ENCODE measurements at places on chromosomes 2 and 18. TPM values are rescaled to one million over a fixed set of nuclear protein-coding genes. Genes with fewer than 3 reads are reported as not detected.
A peak's percentile ranks its signal among the peaks of the same experiment; 100 is the strongest.

- no peak for DNase-seq
- H3K27me3 ChIP-seq: peaks cover 7% of the 10 kb centered on the region
- no peaks in the 10 kb centered on the region for H3K4me1 ChIP-seq
Measured at GRCh38 chr2:85089585-85089984, 43.6 kb upstream of the TCF7L1 start.

DNA sequence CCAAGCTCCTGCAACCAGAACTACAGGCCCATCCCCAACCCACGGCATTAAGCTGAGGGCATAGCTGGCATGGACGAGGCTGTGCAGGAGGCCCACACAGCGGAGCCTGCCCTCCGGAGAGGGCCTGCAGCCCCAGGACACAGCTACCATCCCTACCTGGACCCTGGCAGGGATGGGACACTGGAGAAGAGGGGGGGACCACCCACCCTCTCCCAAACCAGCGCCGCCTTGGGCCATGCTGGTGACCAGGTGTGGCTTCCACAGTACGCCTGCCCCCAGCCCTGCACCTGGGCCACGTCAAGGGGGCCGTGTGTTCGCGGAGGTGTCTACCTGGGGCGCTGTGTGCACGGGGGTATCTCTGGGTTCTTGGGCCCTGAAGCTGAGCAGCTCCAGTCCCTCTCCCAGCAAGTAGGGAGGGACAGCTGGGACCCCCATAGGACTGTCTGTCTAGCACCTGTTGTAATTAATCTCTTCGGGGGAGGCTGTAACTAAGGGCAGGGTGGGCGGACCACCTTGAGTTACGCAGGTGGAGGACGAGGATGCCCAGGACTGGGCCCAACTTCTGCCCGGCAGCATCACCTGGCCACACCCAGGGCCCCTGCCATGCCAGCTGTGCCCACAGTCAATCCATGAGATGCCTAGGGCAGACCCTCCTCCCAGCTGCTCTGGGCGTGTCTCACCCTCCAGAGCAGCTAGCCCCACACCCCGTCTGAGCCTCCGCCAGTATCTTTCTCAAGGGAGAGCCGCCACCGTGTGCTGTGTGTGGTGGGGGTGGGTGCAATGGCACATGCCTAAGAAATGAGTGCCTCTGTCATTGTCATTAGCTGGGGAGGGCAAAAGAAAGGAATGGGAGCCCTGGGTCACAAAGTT is 18.3 kb downstream of the HS6ST1 start:
- no peak for DNase-seq
- no peaks in the 10 kb centered on the region for H3K27me3 ChIP-seq
- no peak overlapping the region for H3K4me3 ChIP-seq
- peak overlapping the region; percentile 91 for H3K27ac ChIP-seq
- peaks cover 63% of the 10 kb centered on the region for H3K4me1 ChIP-seq
- H3K36me3 ChIP-seq: peaks cover 2% of the 10 kb centered on the region

DNA sequence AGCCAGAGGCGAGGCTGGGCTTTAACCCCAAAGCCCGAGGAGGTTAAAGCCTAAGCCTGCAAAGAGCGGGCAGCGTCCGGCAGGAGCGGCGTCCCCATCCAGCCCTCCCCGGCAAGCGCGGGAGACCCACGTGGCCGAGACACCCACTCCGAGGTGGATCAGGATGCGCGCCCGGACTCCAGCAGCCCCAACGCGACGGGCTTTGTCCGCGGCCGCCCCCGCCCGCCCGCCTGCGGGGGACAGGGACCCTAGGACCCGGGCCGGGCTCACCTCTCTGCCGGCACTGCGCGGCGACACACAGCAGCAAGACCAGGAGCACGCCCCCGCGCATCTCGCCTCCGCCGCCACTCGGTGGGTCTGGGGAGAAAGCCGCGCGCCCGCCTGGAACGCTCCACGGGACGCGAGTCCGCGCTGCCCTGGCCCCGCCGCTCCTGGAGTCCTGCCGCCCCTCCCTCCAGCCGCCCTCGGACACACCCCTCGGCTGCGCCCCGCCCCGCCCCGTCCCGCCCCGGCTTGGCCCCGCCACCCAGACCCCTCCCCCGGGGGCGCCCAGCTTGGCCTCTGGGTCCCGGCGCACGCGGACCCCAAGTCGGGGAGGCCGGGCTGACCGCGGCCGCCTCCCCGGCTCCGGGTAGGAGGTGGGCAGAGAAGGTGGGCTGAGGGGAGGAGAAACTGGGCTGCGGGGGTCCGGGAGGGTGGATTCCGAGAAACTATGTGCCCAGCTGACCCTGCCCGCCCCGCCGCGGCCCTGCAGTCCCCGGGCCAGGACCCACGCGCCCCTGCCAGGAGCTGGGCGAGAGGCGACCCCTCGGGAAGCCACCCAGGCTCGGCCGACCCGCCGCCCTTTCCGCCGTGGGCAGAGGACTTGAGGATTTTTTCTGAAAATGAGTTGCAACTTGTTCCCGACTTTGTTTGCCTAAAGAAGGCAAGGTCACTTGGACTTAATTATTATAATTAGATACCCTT is at the start of gene LAMA1:
Gene LAMA1, minus strand, starts transcription at position 408 of the 966 bp plus-strand sequence. Its CDS starts 77 bp downstream, at position 331.
- DNase-seq: peak; percentile 82
- no peak within 1 kb of the TSS for H3K27ac ChIP-seq
- peaks cover 54% of the 10 kb centered on the region for H3K27me3 ChIP-seq
- H3K36me3 ChIP-seq: no peaks in the 10 kb centered on the region
- H3K4me1 ChIP-seq: peaks cover 10% of the 10 kb centered on the region
- peak within 1 kb of the TSS; percentile 76 for H3K4me3 ChIP-seq

The FAM124B gene
- total RNA-seq: not detected

DNA sequence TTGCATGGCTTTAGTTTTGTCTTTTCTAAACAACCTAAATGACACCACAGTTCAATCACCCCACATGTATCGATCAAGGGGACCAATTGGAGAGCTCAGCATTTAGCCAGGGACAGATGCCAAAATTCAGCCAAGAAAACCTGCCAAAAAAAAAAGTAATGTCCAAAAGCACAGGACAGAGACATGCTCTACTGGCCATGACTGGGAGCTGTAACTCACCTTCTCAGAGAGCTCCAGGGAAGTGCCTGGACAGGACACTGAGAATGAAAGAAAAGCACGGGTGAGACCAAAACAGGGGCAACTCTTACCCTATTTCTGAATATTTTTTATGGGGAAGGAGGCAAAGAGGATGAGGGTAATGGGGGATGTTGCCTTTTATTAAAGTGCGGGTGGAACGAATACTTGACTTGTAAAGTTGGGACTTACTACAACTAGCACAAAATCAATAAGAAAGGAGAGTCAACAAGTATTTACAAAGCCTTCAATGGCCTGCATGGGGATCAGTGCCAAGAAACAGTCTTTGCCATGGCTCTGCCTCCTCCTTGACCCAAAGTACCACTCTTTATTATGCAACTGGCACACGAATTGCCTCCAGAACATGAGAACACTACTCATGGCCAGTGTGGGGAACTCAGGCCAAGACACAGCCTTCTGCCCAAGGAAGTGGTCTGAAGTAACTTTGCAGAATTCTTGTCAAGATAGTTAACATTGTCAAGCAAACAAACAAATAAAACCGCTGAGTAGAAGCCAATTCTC is 72.9 kb upstream of the HK2 start:
- no peak for DNase-seq
- no peak overlapping the region for H3K4me3 ChIP-seq
- H3K36me3 ChIP-seq: peaks cover 5% of the 10 kb centered on the region
- H3K27ac ChIP-seq: no peak overlapping the region
- peaks cover 25% of the 10 kb centered on the region for H3K4me1 ChIP-seq

- no peaks in the 10 kb centered on the region for H3K36me3 ChIP-seq
- no peaks in the 10 kb centered on the region for H3K4me1 ChIP-seq
- no peak overlapping the region for H3K4me3 ChIP-seq
- no peak overlapping the region for H3K27ac ChIP-seq
- peaks cover 27% of the 10 kb centered on the region for H3K27me3 ChIP-seq
Measured at GRCh38 chr2:165013944-165014619, 58.8 kb upstream of the SLC38A11 start.

The GCKR gene
- not detected for total RNA-seq

- peaks cover 5% of the 10 kb centered on the region for H3K27me3 ChIP-seq
- H3K27ac ChIP-seq: no peak overlapping the region
- no peak for DNase-seq
- H3K4me3 ChIP-seq: no peak overlapping the region
- no peaks in the 10 kb centered on the region for H3K4me1 ChIP-seq
- H3K36me3 ChIP-seq: no peaks in the 10 kb centered on the region
Measured at GRCh38 chr2:240425236-240425615, 10.2 kb upstream of the GPC1 start.

DNA sequence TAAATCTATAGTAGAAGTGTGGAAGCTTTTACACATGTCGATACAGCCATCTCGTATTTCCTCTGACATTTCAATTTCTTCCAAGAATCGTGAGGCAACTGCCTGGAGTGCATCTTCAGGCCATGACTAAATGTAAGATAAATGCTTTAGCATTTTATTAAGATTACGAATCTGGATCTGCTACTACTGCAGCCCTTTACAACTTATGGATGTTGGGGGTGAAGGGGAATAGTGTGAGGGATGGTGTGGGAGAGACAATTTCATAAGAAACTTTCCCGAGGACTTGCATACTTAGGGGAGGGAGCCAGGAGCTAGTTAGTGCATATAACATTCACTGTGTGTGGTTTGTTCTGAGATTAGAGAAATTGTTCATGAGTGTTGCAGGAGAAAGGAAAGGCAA is 204.8 kb downstream of the SLC39A10 start:
- no peaks in the 10 kb centered on the region for H3K4me1 ChIP-seq
- DNase-seq: no peak
- no peak overlapping the region for H3K27ac ChIP-seq
- H3K4me3 ChIP-seq: no peak overlapping the region

The ACMSD gene
- not detected for total RNA-seq

DNA sequence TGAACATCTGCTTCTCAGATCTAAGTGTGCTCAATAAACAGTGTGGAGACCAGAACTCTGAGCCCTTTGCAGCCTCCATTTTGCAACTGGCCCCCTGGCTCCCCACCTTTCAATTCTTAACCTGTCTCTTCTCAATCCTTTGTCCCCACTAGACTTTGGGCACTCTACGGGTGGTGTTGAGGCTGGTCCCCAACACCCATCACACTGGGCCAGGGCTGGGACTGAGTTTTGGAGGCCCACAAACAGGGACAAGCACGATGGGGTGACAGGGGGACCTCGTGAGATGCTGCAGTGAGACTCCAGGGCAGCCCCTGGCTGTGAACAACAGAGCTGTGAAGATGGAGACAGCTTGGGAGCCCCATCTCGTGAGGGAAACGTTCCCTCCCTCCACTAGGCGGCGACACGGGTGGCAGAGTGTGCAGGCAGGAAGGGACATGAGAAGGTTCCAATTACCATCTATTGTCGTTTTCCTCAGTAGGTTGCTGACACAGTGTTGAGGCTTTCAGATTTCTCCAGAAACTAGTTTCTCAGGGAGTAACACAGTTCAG is 1.2 kb downstream of the ANKMY1 start:
- no peak overlapping the region for H3K4me3 ChIP-seq
- H3K36me3 ChIP-seq: peaks cover 3% of the 10 kb centered on the region
- H3K27ac ChIP-seq: no peak overlapping the region
- no peak for DNase-seq
- no peaks in the 10 kb centered on the region for H3K27me3 ChIP-seq

The IL1F10 gene
- not detected for total RNA-seq

The GPR35 gene
- 2.5 TPM for total RNA-seq

GRCh38 chr18:616380-616995 is 19.7 kb downstream of the CLUL1 start:
- peaks cover 24% of the 10 kb centered on the region for H3K27me3 ChIP-seq
- no peak for DNase-seq
- no peaks in the 10 kb centered on the region for H3K4me1 ChIP-seq
- H3K4me3 ChIP-seq: no peak overlapping the region

GRCh38 chr2:239375278-239376061 is 25.4 kb downstream of the HDAC4 start:
- H3K27me3 ChIP-seq: no peaks in the 10 kb centered on the region
- no peak overlapping the region for H3K27ac ChIP-seq
- no peak for DNase-seq
- H3K4me3 ChIP-seq: no peak overlapping the region

Data from osteocyte (in vitro differentiated cells).